ENCODE measurements at places on chromosomes 11 and 22.

DNA sequence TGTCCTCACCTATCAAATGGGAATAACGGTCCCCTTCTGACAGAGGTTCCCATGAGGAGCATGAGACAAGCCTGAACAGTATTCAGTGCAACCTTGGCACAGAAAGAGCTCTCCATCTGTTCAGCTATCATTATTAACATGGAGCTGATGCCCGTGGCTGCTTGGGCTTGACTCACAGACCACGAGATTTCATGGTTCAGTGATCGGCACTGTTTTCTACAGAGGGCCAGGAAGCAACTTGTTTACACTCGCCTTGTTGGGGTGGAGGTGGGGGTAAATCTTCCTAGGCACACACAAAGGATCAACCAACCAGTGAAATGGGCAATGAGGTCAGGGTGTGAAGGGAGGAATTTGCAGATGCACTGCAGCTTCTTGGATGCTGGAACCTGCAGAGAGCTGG, 88.2 kb downstream of the CWC15 start:
- DNase-seq: no peak

GRCh38 chr11:59191095-59191494, 19.2 kb downstream of the DTX4 start:
- no peak for DNase-seq

DNA sequence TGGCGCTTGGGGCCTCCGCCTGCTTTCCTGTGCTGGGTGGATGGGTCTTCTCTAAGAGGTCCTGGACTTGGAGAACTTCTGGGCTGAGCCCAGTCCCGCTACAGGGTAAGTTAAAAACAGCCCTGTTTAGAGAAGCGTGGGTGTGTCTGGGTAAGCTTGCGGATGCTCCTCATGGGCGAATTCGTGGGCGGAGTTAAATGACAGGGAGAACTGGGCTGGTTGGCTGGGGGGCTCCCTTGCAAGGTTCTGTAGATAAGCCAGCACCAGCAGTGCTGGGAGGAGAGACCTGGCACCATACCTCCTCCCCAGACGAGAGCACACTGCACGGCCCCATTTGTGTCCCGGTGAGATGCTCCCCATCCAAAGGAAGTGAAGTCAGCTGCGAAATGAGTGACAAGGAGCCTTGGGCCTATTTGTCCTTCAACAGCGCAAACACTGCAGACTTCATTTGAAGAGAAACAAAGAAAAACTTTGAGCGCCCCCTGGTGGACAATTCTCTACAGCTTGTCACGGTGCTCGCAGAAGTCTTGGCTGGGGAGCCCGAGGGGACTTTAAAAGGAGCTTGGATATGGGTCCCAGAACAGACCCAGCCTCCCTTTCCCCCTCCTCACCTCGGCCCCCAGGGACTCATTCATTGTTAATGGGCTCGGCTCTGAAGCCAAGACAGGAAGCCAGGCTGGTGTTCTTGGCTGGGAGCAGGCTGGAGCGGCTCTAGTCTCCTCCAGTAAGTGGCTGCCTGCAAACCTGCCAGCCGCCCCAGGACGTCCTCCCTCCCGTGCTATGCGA, 39.5 kb downstream of the TP53I11 start:
- DNase-seq: peak; percentile 91

GRCh38 chr11:34644669-34645406, 23.9 kb downstream of the EHF start:
- no peak for DNase-seq

- DNase-seq: no peak
Observed at GRCh38 chr11:62439785-62440602, 21.2 kb downstream of the SCGB1A1 start.

DNA sequence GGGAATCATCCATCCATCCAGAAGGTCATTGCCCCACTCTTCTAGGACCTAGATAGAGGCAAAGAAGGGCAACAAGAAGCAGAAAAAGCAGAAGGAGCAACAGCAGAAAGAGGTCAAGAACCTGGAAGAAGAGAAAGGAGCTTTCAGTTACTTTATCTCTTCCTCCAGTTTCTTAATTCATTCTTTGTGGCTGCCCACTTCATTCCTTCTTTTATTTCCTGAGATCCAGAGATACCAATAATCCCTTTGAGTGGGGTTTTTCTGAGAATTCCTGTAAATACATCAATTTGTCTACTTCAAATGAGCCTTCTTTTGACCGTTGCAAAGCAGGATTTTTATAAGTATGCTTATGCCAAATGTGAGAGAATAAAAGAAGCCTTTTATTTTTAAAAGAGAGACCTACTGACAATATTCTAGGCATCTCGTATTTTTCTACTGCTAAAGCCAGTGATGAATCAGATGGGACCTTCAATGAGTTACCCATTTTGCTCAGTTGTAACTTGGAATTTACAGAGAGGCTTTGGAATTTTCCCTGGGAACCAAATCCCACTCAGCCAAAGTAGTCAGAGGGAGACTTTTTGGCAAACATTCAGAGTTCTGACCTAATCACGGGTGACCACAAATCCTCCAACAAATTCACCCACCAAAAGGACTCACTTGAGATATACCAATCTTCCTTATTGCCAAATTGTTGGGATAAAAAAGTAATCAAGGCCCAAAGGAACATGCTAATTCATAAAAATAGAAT, 54.9 kb downstream of the ZC3H12C start:
- DNase-seq: no peak

GRCh38 chr11:2250485-2250884, 19.9 kb downstream of the ASCL2 start:
- peak; percentile 51 for DNase-seq

DNA sequence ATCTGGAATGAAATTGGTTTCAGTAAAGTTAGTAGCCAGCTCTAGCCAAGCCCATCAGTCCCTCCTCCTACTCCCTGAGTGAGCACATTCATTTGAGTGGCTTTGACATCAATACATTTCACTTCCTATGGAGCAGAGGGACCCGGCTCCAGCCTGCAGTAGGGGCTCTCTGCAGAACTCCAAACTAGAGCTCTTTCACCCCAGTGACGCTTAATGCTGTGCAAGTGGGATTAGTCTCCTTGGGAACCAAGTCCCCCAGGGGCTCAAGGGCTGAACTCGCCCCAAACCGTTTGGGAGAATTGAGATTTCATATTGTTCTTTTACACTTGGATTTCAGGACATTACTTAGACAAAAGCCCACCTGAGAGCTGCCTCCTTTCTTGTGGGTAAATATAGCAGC, 4.4 kb upstream of the FAM181B start:
- DNase-seq: no peak

DNA sequence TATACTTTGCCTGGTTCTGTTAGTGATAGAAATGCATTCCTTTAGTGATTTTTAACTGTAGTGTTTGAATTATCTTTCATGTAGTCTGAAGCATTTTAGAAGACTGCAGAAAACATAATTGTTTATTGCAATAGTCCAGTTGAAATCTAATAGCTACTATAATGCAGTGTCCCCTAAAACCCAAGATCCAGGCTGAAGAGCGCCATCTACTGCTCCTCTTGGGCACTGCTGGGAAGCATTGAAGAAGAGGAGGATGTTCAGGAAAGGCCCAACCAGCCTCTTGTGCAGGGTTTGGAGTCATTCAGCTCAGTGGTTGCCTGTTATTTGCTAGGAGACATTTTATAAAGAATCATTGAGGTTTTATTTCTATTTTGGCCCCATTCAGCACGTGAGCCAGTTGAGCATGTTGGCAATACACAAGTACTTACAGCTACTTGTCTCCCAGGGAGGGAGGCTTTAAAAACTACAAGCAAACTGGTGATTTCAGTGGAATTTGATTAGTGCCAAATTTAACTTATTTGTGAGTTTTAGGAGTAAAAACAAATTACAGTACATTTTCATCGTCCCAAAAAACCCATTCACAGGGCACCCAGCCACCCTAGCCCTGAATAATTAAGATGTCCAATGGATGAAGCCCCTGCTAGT, 74.9 kb upstream of the HORMAD2 start:
- peak; percentile 80 for DNase-seq

DNA sequence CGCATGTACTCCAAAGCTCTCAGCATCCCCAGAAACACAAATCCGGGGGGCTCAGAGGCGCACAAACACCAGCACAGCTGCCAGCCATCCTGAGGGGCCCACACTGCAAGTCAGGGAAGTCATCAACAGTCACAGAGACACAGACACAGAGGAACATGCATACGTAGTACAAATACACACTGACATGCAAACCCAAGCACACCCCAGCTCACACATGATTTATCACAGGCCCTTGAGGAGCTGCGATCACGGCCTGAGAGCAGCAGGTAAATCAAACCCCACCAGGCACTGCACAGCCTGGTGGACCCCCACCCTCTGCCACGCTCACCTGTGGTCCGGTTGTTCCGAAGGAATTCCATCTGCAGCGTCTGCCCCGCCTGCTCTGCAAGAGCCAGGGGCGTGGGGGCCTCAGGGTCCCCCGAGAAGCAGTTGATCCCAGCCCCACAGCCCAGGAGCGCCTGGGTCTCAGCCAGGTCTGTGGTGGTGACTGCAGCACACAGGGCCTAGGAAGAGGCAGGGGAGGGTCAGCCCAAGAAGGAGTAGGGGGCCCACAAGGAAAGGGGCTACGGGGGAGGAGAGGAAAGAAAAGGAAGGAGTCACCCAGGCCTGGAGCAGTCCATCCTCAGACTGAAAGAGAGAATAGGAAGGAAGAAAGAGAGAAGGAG, 28.5 kb upstream of the PDE2A start:
- DNase-seq: no peak

GRCh38 chr11:24861440-24861839, 364.6 kb downstream of the LUZP2 start:
- DNase-seq: no peak

DNA sequence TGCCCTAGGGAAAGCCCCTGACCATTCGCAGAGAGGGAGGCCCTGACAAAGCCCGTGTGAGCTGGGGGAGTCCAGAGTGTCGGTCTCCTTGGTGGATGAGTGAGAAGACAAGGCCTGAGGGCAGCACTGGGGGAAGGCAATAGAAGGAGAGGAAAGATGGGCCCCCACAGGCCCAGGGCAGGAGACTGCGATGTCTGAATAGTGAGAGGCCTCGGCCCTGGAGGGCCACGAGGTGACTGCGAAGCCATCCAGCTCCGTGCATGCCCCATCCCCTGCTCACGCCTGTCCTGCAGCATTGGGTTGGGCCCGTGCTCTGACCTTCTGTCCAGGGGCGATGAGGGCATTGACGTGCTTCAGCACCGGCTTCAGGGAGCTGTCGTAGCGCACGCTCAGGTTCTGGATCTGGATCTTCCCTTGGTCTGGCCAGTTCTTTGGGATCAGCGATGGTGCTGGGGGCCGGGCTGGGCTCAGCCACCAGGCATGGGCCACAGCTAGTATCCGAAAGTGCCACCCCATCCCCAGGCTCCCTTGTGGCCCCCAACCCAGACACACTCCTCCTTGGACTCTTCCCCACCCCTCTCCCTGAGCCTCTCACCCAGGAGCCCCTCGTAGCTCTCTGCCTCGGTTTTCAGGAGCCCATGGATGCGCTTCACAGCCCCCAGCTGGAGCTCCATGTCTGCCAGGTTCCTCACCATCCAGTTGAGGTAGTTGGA, 8.3 kb upstream of the KCNJ11 start:
- no peak for DNase-seq

- DNase-seq: no peak
Observed at GRCh38 chr11:65355776-65356393, 1.3 kb downstream of the TIGD3 start.

DNA sequence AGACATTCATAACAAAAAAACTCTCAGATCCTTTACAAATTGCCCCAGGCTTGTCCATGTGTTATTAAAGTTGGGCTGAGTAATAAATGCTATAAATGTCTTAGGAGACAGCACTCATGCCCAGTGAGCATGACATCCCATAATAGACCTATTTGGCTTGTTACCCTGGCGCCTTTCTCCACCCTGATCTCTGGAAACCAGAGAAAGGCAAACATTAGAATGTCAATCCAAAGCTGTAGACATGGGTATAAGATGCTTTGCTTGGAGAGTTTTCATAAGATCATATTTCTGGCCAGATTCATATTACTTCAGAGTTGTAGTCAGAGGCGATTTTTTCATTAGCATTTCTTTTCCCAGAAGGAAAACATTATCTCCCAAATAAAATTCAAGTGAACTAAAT, 161.3 kb upstream of the UBASH3B start:
- no peak for DNase-seq

DNA sequence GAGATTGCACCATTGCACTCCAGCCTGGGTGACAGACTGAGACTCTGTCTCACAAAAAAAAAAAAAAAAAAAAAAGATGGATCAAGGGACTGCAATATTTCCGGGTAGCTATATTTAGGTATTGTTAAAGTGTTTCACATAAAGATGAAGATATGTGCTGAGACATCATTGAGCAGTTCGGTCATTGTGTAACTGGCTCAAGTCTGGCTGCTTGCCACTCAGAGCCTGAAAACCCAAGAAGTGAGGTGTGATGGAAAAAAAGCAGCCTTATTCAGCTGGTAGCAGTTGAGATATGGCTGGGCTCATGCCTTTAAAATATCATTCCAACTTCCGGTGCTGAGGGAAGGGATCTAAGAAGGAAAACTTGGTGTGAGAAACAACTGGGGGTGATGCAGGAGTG, 46.9 kb downstream of the LUZP2 start:
- DNase-seq: no peak

GRCh38 chr11:85740481-85741400, 54.7 kb upstream of the CCDC89 start:
- DNase-seq: no peak

DNA sequence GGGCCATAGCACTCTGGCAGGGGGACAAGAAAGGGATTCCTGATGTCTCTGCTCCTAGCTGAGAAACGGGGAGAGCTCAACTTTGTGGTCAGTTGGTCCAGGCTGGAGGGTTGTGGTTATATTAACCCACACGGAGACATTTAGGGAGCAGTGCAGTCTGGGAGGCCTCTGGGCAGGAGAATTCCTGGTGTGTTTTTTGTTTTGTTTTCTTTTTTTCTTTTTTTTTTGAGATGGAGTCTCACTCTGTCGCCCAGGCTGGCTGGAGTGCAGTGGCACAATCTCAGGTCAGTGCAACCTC, 88.0 kb upstream of the SHISAL1 start:
- no peak for DNase-seq

DNA sequence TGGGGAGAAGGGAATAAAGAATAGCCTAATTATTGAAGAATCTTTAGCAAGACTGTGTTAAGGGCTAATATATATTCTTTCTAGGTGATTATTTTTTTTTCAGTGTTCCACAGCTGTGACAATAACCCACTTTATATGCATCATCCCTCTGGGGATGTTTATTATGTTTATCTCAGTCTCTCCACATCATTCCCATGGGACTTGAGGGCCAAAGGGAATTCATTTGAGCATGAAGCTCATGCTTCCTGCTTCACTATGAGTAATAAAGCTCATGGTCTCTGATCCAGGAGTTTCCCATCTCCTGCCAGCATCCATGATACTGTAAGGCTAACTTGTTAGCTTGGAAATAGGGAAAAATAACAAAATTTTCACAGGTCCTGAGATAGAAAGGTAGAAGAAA, 1888.4 kb downstream of the LRRC4C start:
- DNase-seq: no peak

GRCh38 chr11:18080451-18080850, 25.4 kb downstream of the SAAL1 start:
- DNase-seq: no peak

GRCh38 chr11:70509476-70509875, 111.1 kb downstream of the CTTN start:
- no peak for DNase-seq

DNA sequence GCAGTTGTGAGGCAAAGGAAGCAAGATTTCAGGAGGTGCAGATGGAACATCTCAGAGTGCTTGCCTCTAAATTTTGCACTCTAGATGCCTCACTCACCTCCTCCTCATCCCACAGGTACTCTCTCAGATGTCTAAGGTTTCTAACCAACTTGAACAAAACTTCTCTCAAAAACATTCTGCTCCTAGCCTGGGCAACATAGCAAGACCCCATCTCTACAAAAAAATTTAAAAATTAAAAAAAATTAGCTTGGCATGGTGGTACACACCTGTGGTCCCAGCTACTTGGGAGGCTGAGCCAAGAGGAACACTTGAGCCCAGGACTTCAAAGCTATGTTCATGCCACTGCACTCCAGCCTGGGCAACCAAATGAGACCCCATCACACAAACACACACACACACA, 4.2 kb downstream of the ZNF280A start:
- DNase-seq: no peak

All from islet precursor cell (in vitro differentiated cells).